ENCODE measurements at places on chromosomes 6 and 20. TPM values are rescaled to one million over a fixed set of nuclear protein-coding genes. Genes with fewer than 3 reads are reported as not detected.

The MRAP2 gene
- total RNA-seq = 5.8 TPM

GRCh38 chr6:47000842-47001241, 41.3 kb downstream of the ADGRF1 start:
- no peak for DNase-seq
- no peak overlapping the region for H3K4me3 ChIP-seq
- H3K27ac ChIP-seq = no peak overlapping the region
- no peaks in the 10 kb centered on the region for H3K36me3 ChIP-seq
- no peaks in the 10 kb centered on the region for H3K4me1 ChIP-seq

The NT5E gene
- total RNA-seq = 115 TPM

The OTOR gene
- not detected for total RNA-seq

The SGK2 gene
- total RNA-seq = 0.35 TPM

The SLC25A27 gene
- total RNA-seq = 3.4 TPM

DNA sequence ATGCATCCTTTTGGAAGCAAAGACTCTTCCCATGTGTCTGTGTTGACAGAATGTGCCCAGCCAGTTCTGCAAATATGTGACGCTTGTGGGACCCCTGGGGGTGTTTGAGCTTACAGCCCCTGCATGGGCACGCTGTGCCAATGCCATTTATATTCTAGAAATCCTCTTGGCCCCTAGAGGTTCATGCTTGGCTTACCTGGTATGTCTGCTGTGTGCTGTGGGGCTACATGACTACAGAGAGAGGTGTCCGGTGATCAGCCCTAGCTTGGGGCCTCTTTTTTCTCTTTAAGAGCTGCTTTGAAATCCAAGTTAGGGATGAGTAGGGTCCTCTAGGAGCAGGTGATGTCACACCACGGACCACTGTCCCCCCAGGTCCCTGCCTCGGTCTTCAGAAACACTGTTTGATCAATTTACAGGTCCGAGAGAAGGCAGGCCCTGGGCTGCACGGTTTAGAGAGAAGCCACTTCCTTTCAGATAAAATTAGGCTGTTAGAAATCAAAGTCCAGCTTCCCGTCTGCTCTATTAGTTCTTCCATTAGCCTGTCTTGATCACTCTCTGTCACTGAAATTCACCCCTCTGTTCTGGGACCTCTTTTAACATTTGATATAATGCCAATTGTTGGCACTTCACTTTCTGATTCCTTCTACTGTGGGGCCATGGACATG, 26.5 kb downstream of the BCAS4 start:
- H3K4me3 ChIP-seq = no peak overlapping the region
- no peaks in the 10 kb centered on the region for H3K27me3 ChIP-seq
- no peak for DNase-seq
- H3K4me1 ChIP-seq = no peaks in the 10 kb centered on the region

The TNFAIP3 gene
- 4.2 TPM for total RNA-seq

GRCh38 chr6:56842686-56843475, 112.0 kb upstream of the BEND6 start:
- peak overlapping the region; percentile 74 for H3K27ac ChIP-seq
- no peaks in the 10 kb centered on the region for H3K36me3 ChIP-seq
- H3K27me3 ChIP-seq = no peaks in the 10 kb centered on the region
- peaks cover 28% of the 10 kb centered on the region for H3K4me1 ChIP-seq

DNA sequence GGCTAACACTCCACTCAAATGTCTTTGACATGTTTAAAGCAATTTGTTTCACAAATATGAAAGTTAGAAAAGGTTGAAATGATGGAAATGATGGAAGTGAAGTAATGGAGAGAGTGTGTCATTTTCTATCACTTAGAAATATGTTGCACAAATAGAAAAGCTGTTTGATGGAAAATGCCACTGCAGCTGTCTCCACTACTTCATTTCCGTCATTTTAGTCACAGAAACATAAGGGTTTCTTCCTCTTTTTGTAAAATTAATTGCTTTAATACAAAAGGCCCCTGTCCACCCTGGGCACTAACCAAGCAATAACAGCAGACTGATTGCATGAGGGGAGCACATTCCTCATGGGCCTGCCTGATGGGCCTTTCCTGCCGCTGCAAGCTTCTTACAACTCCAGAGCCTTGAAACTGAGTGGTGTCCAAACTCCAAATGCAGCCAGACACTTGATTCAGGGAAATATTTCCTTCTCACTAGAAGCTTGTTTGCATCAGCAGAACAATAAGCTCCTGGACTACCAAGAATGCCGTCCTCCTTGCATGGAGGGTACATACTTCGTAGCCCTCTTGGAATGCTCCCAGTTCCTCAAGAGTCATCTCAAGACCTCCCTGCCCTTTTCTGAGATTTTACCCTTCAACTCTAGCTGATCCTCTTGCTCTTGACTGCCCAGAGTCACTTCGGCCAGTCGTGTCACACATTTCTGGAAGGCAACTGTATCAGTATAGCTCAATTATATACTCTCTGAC, 36.1 kb downstream of the F13A1 start:
- H3K27me3 ChIP-seq = no peaks in the 10 kb centered on the region
- H3K4me3 ChIP-seq = no peak overlapping the region
- no peaks in the 10 kb centered on the region for H3K4me1 ChIP-seq
- no peak overlapping the region for H3K27ac ChIP-seq
- no peaks in the 10 kb centered on the region for H3K36me3 ChIP-seq

The C20orf144 gene
- total RNA-seq = not detected

The RNF39 gene
- total RNA-seq = not detected

DNA sequence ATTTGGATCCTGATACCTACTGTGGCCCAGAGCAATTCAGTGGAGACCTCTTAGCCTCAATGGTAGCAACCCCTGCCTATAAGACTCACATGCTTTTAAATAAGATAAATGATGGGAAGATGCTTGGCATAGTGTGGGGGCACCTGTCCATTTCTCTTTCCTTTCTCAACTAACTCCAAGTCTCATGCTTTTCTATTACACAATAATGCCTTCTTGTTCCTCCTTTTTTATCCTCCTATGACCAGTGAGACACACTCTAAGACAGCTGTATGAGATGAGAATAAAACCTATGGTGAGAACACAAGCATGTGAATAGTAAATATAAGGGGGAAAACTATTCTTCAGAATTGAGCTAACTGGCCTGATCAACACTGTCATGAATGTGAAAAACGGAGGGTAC, 147.0 kb upstream of the STXBP5 start:
- H3K27me3 ChIP-seq = no peaks in the 10 kb centered on the region
- no peaks in the 10 kb centered on the region for H3K36me3 ChIP-seq
- no peaks in the 10 kb centered on the region for H3K4me1 ChIP-seq
- no peak for DNase-seq

The FHL5 gene
- total RNA-seq = not detected

The TPD52L1 gene
- 0.29 TPM for total RNA-seq

GRCh38 chr6:169490830-169491229, 211.0 kb downstream of the WDR27 start:
- no peaks in the 10 kb centered on the region for H3K27me3 ChIP-seq
- DNase-seq = peak; percentile 28
- H3K4me3 ChIP-seq = no peak overlapping the region
- no peak overlapping the region for H3K27ac ChIP-seq
- no peaks in the 10 kb centered on the region for H3K36me3 ChIP-seq
- H3K4me1 ChIP-seq = no peaks in the 10 kb centered on the region

DNA sequence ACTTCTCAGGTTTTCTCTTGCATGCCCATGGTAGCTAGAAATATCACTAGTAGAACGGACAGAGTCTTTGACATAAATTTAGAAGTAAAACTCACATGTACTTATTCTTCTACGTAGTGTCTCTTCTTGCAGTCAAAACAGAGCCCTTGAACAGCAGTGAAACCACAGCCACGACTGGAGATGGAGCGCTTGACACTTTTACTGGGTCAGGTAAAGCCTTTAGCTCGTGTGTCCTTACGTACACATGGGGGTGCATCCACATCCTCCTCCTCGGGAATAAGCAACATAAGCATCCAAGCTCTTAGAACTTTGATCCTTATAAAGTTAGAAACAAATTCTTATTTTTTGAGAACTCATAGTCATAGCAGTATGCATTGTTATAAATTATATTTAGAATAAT, 215.3 kb downstream of the EYA4 start:
- H3K4me1 ChIP-seq = no peaks in the 10 kb centered on the region
- H3K27me3 ChIP-seq = no peaks in the 10 kb centered on the region
- no peak overlapping the region for H3K27ac ChIP-seq
- no peaks in the 10 kb centered on the region for H3K36me3 ChIP-seq
- no peak overlapping the region for H3K4me3 ChIP-seq

DNA sequence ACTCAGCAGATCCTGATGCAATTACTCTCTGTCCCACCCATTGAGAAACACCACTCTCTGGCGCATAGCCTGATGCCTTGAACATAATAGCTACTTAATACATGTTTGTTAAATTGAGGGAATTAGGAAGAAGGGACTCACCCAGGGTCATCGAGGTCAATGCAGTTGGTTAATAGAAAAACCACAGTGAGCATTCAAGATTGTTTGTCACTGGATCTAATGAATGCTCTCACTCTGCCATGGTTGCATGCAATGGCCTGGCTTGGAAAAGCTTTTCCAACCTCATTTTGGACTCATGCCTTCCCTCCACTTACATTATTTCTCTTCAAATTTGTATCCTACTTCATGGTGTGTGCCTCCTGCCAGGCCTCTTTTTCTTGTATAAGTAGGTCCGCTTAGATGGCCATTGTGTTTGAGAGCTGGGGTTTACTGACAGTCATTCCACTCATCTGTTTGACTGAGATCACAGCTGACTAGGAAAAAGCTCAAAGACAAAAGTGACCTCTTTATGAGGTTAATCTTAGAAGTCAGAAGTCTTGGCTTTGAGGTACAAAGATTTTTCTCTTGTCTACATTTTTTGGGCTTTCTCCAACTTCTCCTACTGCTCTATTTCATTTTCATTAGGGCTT, 154.8 kb upstream of the RAB32 start:
- no peaks in the 10 kb centered on the region for H3K27me3 ChIP-seq
- no peaks in the 10 kb centered on the region for H3K36me3 ChIP-seq
- no peak for DNase-seq

The SAPCD1 gene
- 9.4 TPM for total RNA-seq

DNA sequence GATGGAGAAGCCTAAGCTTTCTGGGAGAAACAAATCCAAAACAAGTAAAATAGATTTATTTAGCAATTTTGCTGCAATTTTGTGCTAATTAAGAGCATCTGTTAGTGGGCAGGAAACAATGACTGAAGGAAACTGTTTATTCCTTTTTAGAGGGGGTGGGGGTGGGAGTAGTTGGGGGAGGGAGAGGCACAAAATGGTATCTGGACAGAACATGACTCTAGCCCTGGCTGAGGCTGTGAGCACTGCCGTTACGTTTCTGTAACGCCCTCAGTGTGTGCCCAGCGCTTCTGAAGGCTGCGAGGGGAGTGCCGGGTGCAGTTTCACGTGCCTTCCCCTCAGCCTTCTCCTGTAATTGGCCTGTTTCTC, 28.8 kb downstream of the METTL24 start:
- H3K4me3 ChIP-seq = no peak overlapping the region
- peaks cover 29% of the 10 kb centered on the region for H3K27me3 ChIP-seq
- no peak for DNase-seq
- H3K4me1 ChIP-seq = no peaks in the 10 kb centered on the region
- no peaks in the 10 kb centered on the region for H3K36me3 ChIP-seq

The GTSF1L gene
- not detected for total RNA-seq

The HUS1B gene
- total RNA-seq = 1.2 TPM

The ISM1 gene
- not detected for total RNA-seq

The SCAND1 gene
- total RNA-seq = 83.1 TPM

DNA sequence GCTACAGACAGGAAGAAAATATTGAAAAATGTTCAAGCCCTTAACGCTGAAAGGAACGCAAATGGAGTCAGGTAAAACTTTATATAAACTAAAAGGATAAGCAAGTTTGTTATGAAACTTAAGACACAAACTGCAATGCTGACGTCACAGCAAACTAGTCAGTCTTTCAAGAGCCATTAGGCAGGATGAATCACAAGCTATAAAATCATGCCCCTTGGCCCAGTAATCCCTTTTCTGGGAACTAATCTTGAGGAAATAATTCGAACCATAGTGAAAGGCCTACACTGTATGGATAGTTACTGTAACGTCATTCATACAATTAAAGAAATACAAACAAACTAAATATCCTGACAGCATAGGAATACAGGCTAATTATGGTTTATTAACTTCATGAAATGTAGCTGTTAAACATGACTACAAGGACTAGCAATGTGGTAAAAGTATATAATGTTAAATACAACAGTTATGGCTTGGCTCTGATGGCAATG, 42.7 kb upstream of the HINT3 start:
- peak; percentile 78 for DNase-seq
- no peaks in the 10 kb centered on the region for H3K27me3 ChIP-seq
- H3K36me3 ChIP-seq = peaks cover 13% of the 10 kb centered on the region
- peaks cover 39% of the 10 kb centered on the region for H3K4me1 ChIP-seq
- H3K27ac ChIP-seq = peak overlapping the region; percentile 15

GRCh38 chr6:53647462-53648094, 18.0 kb downstream of the KLHL31 start:
- peaks cover 5% of the 10 kb centered on the region for H3K4me1 ChIP-seq
- no peak overlapping the region for H3K4me3 ChIP-seq
- H3K27me3 ChIP-seq = peaks cover 5% of the 10 kb centered on the region
- no peaks in the 10 kb centered on the region for H3K36me3 ChIP-seq

GRCh38 chr6:106739387-106739786, 110.0 kb downstream of the QRSL1 start:
- no peaks in the 10 kb centered on the region for H3K27me3 ChIP-seq
- H3K4me1 ChIP-seq = no peaks in the 10 kb centered on the region
- no peak overlapping the region for H3K4me3 ChIP-seq
- no peak overlapping the region for H3K27ac ChIP-seq
- no peak for DNase-seq

- no peaks in the 10 kb centered on the region for H3K4me1 ChIP-seq
- no peaks in the 10 kb centered on the region for H3K36me3 ChIP-seq
- DNase-seq = peak; percentile 33
- H3K4me3 ChIP-seq = no peak overlapping the region
Observed at GRCh38 chr20:1291191-1291741, 25.2 kb downstream of the SNPH start.

The HLA-B gene
- 126 TPM for total RNA-seq

The NCOA7 gene
- total RNA-seq = 71.2 TPM

- no peak overlapping the region for H3K4me3 ChIP-seq
- peaks cover 44% of the 10 kb centered on the region for H3K4me1 ChIP-seq
- no peaks in the 10 kb centered on the region for H3K27me3 ChIP-seq
- H3K36me3 ChIP-seq = peaks cover 22% of the 10 kb centered on the region
Observed at GRCh38 chr6:7805850-7806214, 79.9 kb downstream of the BMP6 start.

GRCh38 chr6:70864401-70864800, 92.5 kb downstream of the B3GAT2 start:
- H3K4me3 ChIP-seq = no peak overlapping the region
- no peaks in the 10 kb centered on the region for H3K4me1 ChIP-seq
- no peaks in the 10 kb centered on the region for H3K36me3 ChIP-seq
- no peak for DNase-seq
- peaks cover 3% of the 10 kb centered on the region for H3K27me3 ChIP-seq
- no peak overlapping the region for H3K27ac ChIP-seq

The CAGE1 gene
- total RNA-seq = not detected

The MICAL1 gene
- total RNA-seq = 38.7 TPM

The CEP250 gene
- total RNA-seq = 42.0 TPM

- H3K27me3 ChIP-seq = peaks cover 2% of the 10 kb centered on the region
- H3K4me1 ChIP-seq = no peaks in the 10 kb centered on the region
- DNase-seq = no peak
- H3K4me3 ChIP-seq = no peak overlapping the region
- H3K27ac ChIP-seq = no peak overlapping the region
- H3K36me3 ChIP-seq = no peaks in the 10 kb centered on the region
Observed at GRCh38 chr6:147453361-147453760, 55.1 kb upstream of the SAMD5 start.

- H3K36me3 ChIP-seq = no peaks in the 10 kb centered on the region
- H3K4me3 ChIP-seq = no peak overlapping the region
- no peaks in the 10 kb centered on the region for H3K4me1 ChIP-seq
- H3K27ac ChIP-seq = no peak overlapping the region
- H3K27me3 ChIP-seq = peaks cover 10% of the 10 kb centered on the region
- no peak for DNase-seq
Observed at GRCh38 chr6:30841644-30842504, 42.4 kb upstream of the DDR1 start.

Measured in endothelial cell of umbilical vein (primary cell).